ENCODE measurements at places on chromosomes 12 and 14.

DNA sequence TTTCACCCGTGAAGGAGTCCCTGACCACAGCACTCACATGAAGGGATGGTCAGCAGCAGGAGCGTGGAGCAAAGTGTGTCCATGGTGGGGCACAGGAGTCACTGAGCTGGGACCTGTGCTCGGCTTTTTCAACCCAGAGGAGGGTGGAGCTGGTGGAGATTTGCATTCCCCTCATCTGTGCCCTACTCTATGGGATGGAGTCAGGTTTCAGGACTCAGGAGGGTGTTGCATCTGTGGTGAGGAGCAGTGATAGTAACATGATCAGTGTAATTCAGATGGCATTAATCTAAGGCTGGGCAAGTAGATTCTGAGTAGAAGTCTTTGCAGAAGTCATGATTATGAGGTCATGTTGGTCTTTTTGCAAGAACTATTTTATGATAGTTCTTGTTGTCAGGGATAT is 511.9 kb downstream of the TMEM121 start:
- DNase-seq, result no peak

- DNase-seq, result no peak
Measured at GRCh38 chr12:51829011-51829481, 19.5 kb downstream of the FIGNL2 start.

DNA sequence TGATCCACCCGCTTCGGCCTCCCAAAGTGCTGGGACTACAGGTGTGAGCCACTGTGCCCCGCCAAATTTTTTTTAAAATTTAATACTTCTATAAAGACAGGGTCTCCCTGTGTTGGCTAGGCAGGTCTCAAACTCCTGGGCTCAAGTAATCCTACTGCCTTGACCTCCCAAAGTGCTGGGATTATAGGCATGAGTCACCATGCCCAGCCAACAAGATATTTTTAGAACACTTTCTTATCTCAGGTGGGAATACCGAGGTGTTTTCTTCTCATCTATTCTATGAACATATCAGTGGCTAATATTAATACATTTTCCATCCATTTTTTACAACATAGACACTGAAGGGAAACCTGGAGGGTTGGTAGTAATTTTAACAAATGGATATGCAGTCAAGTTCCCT is 38.0 kb upstream of the DHRS4 start:
- no peak for DNase-seq

DNA sequence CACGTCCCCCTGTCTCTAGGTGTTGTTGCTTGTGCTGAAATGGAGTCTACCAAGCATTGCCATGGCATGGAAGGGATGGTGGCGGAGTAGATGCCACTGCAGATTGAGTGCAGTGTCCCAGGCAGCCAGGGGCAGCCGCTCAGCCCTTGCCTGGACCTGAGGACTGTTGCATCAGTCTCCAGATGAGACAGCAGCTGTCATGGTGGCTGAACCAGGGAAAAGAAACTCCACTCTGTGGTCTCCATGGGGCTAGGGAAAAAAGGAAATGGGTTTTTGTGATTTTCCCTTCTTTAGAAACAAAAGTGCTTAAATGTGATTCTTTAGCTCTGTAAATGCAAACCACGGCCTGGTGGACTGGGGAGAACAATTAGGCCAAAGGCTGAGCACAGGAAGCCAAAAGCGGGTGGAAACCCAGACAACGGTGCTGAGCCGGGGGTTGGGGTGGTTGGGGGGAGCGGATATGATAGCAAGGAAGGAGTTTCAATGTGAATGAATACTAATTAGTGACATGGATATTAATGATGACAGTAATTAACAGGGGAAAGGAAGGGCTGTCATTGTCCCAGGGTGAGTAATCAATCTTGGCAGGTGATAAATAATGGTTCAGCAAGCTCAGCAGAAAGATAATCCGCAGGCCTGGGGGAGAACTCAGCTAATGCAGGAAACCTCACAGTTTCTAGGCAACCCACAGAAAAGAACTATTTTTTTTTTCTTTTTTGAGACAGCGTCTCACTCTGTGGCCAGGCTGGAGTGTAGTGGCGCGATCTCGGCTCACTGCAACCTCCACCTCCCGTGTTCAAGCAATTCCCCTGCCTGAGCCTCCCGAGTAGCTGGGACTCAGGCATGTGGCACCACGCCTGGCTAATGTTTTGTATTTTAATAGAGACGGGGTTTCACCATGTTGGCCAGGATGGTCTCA is 442.6 kb downstream of the DPF3 start:
- no peak for DNase-seq

DNA sequence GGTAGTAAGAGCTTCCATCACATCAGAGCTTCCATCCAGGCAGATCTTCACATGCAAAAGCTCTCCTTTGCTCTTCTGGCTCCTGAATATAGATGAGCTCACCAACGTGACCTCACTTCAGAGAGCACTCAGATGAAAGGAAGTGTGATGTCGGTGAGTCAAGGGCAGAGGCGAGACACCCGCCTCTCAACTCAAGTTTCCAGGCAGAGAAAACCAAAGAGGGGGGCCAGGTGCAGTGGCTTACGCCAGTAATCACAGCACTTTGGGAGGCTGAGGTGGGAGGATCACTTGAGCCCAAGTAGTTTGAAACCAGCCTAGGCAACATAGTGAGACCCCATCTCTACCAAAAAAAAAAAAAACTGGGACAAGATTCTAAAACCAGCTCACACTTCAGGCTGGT is 126.9 kb downstream of the DUSP6 start:
- peak; percentile 43 for DNase-seq

GRCh38 chr12:131836193-131836592 is 8.0 kb downstream of the MMP17 start:
- DNase-seq, result no peak

GRCh38 chr14:99042381-99043266 is 229.4 kb downstream of the BCL11B start:
- no peak for DNase-seq

GRCh38 chr14:26466862-26467261 is 131.0 kb downstream of the NOVA1 start:
- DNase-seq, result no peak

GRCh38 chr14:63179383-63179782 is 24.9 kb upstream of the RHOJ start:
- no peak for DNase-seq

DNA sequence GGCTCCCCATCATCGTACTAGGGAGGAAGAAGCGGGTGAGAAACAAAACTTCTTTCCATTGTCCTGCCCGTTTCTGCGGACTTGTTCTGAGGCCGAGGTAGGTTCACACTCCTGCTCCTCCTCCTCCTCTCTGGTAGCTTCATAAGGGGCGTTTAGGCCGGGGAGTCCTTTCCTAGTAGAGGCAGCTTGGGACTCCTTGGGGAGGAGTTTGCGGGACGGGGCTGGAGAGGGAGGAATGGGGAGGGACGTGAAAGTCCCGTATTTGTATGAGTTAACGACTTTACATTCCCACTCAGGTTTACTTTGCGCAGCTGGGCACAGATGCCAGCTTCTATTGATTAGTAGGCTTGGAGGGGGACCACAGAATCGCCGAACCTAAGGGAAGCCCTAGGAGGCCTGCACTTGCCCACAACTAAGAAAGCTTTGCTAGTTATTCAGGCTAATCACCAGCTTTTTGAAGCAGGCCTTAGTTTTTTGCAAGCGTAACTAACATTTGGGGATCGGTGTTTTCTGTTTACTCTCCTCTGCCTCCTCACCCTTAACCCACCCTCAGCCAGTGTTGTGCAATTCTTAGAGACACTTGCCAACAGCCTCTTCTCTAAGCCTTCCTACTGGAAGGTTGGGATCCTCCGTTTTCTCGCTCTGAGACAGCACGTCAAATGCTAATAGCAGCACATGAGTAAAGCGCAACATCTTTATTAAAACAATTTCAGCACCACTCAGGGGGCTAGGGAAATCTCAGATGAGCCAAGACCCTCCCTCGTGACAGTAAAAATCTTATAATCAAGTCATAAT is 499 bp downstream of the RNASE4 start:
- DNase-seq, result no peak

DNA sequence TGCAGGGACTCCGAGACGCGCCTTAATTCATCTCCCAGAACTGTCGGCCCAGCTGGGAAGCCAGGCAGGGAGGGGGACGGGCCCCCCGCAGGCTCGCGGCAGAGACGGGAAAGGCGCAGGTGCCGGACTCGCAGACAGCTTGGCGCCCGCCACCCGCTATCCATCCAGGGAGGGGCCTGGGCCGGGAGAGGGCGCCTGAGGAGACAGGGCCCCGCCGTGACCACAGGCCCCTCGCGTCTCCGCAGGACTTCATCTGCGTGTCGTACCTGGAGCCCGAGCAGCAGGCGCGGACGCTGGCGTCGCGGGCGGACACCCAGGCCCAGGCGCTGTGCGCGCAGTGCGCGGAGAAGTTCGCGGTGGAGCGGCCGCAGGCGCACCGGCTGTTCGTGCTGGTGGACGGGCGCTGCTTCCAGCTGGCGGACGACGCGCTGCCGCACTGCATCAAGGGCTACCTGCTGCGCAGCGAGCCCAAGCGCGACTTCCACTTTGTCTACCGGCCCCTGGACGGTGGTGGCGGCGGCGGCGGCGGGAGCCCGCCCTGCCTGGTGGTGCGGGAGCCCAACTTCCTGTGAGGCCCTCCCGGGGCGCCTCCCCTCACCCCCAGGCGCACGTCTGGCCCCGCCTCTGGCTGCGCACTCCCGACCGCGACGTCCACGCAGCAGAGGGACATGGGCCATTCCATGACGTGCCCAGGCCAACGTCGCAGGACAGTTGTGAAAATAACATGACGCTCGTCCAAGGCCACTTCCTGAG is 60.6 kb downstream of the LGMN start:
- no peak for DNase-seq

GRCh38 chr12:14431975-14432374 is 66.5 kb downstream of the ATF7IP start:
- DNase-seq, result no peak
